Tibial nerve (tissue), 4 donors: ENCODE measurements at places on chromosomes 12 and 14. TPM values are rescaled to one million over a fixed set of nuclear protein-coding genes. Genes with fewer than 3 reads are reported as not detected.

GRCh38 chr14:68261092-68261842 is 441.7 kb downstream of the RAD51B start:
- no peaks in the 10 kb centered on the region for H3K27me3 ChIP-seq
- no peaks in the 10 kb centered on the region for H3K4me1 ChIP-seq
- no peaks in the 10 kb centered on the region for H3K36me3 ChIP-seq
- no peak overlapping the region for H3K4me3 ChIP-seq

DNA sequence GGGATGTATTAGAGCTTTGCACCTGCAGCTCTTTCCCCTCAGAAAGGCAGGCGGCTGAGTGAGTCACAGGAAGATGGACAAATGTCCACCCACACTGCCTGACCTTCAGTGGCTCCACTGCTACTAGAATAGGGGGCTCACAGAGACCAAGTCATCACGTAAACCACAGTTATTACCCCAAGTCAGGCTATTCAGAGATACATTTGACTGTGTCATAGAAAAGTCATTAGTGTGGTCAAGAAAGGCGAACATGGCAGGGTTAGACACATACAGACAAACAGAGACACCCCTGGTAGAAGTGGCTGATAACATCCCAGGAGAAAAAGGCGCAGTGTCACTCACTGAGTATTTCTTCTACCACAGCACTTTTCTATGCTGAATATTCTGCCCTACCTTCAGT is 36.0 kb downstream of the GCH1 start:
- no peaks in the 10 kb centered on the region for H3K4me1 ChIP-seq
- H3K27me3 ChIP-seq = no peaks in the 10 kb centered on the region
- H3K27ac ChIP-seq = no peak overlapping the region
- DNase-seq = no peak
- H3K36me3 ChIP-seq = no peaks in the 10 kb centered on the region
- no peak overlapping the region for H3K4me3 ChIP-seq

DNA sequence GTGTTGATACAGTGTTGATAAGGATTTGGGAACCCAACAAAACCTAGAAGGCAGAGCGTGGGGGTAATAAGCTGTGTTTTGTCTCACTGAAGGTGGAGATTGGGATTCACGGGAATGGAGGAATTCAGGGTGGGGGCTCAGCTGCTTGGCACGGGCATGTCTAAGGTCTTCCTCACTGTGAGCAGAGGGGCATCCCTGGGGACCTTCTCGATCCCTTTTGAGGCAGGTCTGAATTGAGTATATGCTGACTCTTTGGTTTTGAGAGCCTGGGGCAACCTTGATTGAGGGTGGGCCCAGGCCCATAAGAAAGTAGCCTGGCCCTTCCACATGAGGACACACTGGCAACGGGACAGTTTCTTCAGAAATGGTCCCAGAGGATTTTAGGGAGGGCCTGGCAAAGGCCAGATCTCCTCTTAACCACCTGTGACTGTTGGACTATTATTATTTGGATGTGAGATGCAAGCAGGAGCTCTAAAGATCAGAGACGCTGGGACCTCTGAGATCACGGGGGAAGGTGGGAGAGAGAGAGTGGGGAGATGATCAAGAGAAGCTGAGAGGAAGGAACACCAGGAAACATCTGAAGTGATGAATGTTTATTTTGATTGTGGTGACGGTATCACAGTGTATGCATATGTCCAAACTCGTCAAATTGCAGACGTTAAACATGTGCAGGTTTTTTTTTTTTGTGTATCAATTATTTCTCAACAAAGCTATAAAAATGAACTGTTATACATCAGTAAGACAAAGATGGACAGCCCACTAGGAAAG is 48.4 kb downstream of the SMIM41 start:
- no peaks in the 10 kb centered on the region for H3K27me3 ChIP-seq
- no peak for DNase-seq
- no peak overlapping the region for H3K4me3 ChIP-seq

GRCh38 chr12:57848208-57848607 is 1.7 kb upstream of the CTDSP2 start:
- DNase-seq = no peak
- H3K27me3 ChIP-seq = no peaks in the 10 kb centered on the region
- no peak overlapping the region for H3K4me3 ChIP-seq
- H3K27ac ChIP-seq = peak overlapping the region; percentile 100
- H3K36me3 ChIP-seq = no peaks in the 10 kb centered on the region
- peaks cover 35% of the 10 kb centered on the region for H3K4me1 ChIP-seq

GRCh38 chr12:117069101-117069797 is 30.0 kb downstream of the TESC start:
- no peak overlapping the region for H3K4me3 ChIP-seq
- no peak overlapping the region for H3K27ac ChIP-seq
- no peaks in the 10 kb centered on the region for H3K27me3 ChIP-seq

DNA sequence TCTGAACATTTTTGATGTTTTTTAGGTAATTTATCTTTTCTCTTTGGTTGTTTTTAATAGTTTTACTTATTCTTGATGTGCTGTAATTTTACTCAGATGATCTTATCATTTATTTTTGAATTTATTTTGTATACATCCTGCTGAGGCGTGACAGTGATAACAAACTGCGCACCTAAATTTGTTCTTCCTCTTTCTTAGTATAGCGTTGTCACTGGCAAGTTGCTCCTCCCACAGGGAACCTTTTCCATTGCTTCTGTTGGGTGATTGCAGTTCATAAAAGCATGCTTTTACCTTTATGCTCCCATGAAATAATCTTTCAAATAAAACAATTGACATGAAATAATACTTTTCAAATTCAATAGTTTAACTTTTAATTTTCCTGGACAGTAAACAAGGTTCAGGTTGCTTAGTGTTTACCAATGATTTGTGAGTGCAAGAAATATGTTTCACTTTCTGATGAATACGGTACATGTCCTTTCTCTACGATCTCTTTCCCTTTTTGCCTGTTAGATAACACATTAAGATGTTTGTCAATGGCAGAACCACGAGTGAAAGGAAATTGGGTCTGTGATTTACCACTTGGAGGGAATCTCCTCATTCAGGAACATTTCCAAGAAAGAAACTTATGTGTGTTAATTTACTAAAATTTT is 223.3 kb downstream of the CCDC91 start:
- H3K27ac ChIP-seq = no peak overlapping the region
- no peaks in the 10 kb centered on the region for H3K36me3 ChIP-seq
- no peaks in the 10 kb centered on the region for H3K27me3 ChIP-seq
- no peaks in the 10 kb centered on the region for H3K4me1 ChIP-seq
- DNase-seq = no peak

DNA sequence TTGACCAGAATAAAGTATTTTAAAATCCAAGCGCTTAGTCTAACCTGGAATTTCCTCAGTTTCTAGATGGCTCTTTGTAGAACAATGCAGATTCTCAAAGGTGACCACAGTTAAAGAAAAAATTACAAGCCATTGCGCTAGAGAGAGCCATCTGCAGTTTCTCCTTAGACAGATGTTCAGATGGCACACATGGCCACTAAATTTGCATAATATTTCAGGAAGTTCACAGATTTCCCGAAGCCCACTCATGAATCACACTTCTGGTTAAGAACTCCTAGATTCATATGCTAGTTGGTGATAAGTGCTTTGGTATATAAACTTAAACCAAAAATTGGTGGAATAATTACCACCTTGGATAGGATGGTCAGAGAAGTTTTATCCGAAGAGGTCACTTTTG is 749 bp downstream of the AKAP3 start:
- H3K27ac ChIP-seq = peak overlapping the region; percentile 87
- H3K4me1 ChIP-seq = peaks cover 12% of the 10 kb centered on the region
- H3K27me3 ChIP-seq = no peaks in the 10 kb centered on the region
- DNase-seq = no peak

GARIN6 gene
- total RNA-seq = not detected

HOXC6 gene
- 17.3 TPM for total RNA-seq

RBM25 gene
- 120 TPM for total RNA-seq
